ENCODE measurements at places on chromosomes 7 and 10.

DNA sequence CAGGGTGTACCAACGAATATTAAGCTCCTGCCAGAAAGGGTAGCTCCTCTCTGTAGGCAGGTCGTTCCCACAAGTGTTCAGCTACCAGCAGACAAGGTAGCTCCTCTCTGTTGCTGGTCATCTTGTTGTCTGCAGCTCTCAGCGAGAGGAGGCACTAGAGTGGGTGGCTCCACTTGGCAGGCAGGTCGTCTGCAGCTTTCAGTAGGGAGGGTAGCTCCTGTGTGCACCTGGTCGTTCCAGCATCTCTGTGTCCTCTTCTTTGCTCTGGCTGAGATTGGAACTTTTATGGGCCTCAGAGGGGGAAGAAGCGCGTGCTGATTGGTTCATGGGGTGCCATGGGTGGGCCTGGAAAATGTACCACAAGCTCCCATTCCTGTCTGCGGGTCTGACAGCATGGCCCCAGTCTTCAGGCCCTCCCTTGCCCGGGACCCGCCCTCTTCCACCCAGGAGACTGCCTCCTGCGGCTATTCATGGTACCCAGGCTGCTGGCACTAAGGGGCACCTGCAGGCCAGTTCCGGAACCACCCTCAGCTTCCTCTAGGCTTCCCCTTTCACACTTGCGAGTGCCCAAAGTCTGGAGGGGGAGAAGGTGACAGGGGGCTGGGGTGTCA, 63.9 kb upstream of the CACNA2D1 start:
- no peak for DNase-seq

DNA sequence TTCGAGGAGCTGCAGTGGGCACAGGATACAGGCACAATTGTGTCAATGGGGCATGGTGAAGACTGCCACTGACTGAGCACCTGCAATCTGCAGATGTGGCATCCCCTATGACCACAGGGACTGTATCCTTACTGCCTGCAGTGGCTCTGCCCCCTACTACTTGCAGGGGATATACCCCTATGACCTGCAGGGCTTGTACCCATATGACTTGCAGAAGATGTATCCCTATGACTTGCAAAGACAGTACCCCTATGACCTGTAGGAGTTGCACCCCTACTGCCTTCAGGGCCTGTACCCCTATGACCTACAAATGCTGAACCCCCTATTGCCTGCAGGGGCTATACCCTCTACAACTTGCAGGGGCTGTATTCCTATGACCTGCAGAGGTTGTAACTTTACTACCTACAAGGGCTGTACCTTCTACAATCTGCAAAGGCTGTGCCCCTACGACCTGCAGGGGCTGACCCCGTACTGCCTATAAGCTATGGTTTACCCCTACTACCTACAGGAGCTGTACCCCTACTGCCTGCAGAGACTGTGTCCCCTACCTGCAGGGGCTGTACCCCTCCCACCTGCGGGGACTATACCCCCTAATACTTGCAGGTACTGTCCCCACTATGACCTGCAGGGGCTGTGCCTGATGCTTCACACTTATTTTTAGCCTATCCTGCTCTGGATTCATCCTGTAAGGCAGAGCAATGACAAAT, 65.9 kb upstream of the ADAM12 start:
- DNase-seq = no peak

DNA sequence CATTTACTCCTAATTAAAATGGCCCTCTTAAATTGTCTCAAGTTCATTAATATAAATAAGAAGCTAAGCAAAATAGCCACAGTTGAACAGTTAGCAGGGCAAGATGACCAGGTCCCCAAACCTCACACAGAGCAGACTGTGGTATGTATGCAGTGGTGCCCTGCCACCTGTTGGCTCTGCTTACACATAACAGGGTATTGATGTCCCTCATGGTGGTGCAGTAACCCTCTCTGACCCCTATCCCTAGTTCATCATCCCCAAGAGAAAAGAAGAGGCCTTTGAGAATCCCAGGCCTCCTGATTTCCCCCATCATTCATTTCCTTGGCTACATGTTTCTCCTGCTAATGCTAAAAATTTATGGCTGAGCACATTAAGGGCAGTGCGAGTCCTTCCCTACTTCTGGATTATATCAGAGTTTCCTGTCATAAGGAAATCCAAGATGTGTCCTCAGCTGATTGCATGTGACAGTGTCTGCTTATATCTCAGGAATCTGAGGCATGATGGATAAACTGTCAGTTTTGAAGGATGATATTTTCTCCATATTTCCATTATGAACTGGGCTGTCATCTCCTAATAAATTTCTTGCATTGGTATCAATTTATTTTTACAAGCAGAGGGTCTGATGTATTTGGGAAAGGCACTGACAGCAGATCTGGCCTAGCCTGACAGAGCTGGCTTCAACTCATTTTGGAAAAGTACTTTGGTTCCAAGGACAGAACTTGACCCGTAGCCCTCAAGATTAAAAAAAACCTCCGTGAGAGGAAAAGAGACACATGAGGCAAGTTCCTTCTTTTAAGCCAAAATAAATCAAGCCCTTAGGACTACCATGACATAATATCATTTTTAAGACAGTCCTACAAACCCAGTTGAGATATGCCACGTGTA, 880.6 kb downstream of the LRMDA start:
- peak; percentile 23 for DNase-seq

GRCh38 chr10:31944071-31944433, 15.4 kb upstream of the ARHGAP12 start:
- no peak for DNase-seq

DNA sequence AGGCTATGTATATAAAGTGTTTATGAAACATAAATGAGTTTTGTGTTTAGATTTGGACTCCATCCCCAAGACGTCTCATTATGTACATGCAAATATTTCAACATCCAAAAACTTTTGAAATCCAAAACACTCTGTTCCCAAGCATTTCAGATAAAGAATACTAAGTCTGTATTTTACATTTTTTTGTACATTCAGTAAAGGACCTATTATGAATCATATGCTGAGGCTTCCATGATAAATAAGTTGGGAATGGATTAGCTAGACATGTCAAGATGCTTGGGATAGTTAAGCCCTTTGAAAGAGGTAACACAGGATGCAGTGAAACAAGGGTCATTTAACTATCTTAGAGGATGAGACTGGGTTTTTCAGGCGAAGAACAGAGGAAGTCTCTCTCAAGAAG, 262.9 kb downstream of the SNX13 start:
- DNase-seq = no peak

GRCh38 chr10:110717781-110718589, 73.8 kb downstream of the RBM20 start:
- DNase-seq = peak; percentile 37

DNA sequence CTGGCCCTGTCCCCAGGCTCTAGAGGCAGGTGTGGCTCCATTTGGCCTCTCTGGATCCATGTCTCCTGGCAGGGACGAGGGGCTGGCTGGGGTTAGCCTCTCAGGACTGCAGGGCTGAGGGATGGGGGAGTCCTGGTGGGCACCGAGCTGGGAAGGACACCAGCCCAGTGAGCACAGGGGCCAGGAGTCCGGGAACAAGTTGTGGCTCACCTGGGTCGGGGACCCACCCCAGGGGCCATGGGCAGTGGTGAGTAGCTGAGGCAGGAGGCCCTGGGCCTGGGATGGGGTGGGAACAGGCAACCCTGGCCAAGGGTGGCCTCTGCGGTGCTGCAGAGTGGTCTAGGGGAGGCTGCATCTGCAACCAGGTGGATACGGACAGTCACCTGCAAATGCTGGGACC, 24.1 kb downstream of the ANTXRL start:
- no peak for DNase-seq
